Endodermal cell (in vitro differentiated cells): ENCODE measurements at places on chromosomes 7 and 10. TPM values are rescaled to one million over a fixed set of nuclear protein-coding genes. Genes with fewer than 3 reads are reported as not detected.

SNCG gene
- 2.7 and 3.5 TPM in 2 replicates for total RNA-seq

CUZD1 gene
- total RNA-seq = 0.50 and 0.53 TPM in 2 replicates

CALCR gene
- 17.0 to 23.7 TPM (median 17.1 TPM) in 3 replicates for total RNA-seq

CCDC126 gene
- 10.7 to 14.7 TPM (median 13.4 TPM) in 3 replicates for total RNA-seq

COPS6 gene
- 109 TPM in 2 replicates for total RNA-seq

GRCh38 chr7:3552499-3552898, 251.4 kb downstream of the SDK1 start:
- no peak for DNase-seq

- DNase-seq = peak; percentile 50
These were observed 77.1 kb downstream of the ITGB8 start for GRCh38 chr7:20407585-20408466.

GRCh38 chr10:7261351-7261750, 149.5 kb downstream of the SFMBT2 start:
- DNase-seq = no peak

DNA sequence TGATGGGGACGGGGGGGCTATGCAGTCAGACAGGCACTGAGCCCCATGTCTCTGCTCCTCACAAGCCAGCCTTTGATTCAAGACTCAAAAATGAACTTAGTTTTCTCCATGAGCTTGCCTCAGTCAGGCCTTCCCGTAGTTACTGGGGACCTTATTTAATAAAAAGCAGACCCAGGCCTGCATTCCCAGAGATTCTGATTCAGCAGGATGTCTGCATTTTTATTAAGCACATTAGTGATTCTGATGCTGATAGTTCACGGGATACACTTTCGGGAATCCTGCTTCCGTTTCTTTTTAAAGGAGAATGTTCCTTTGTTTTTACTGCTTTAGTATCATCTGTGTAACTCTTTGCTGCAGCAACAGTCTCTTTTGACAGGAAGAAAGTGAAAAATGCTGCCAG, 28.3 kb upstream of the PLPP4 start:
- no peak for DNase-seq

DNA sequence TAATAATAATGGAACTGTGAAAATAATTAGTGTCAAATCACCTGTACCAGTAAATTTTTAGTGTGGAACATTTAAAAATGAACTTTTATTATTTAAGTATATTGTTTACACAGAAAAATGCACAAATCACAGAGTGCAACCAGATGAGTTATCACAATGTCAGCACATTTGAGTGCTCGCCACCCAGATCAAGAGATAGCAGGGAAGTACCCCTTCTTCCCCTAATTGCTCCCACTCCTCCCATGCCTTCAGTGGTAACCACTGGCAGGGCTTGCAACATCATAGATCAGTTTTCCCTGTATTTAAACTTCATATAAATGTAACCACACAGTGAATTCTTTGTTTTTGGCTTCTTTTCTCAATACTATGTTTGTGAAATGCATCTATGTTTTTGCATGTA, 7.8 kb upstream of the GPR141 start:
- no peak for DNase-seq

GRCh38 chr10:74282848-74283210, 131.8 kb downstream of the ADK start:
- DNase-seq = no peak

DNA sequence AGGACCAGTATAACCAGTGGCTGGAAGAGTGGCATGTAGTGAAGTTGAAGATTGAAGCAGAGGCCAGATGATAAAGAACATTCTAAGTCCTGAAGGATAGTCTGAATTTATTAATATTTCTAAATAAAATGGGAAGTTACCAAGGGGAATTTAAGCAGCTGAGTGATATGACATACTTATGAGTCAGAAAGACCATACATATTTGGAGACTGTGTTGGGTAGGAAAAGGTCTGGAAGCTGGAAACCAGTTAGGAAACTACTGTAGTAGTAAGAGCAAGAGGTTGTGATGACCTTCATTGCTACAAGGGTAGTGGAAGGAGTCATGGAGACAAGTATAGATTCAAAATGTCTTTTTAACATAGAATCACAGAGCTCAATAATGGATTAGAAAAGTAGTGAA, 752.3 kb downstream of the SUGCT start:
- DNase-seq = no peak
